ENCODE measurements at places on chromosomes 7 and 10. TPM values are rescaled to one million over a fixed set of nuclear protein-coding genes. Genes with fewer than 3 reads are reported as not detected.

DNA sequence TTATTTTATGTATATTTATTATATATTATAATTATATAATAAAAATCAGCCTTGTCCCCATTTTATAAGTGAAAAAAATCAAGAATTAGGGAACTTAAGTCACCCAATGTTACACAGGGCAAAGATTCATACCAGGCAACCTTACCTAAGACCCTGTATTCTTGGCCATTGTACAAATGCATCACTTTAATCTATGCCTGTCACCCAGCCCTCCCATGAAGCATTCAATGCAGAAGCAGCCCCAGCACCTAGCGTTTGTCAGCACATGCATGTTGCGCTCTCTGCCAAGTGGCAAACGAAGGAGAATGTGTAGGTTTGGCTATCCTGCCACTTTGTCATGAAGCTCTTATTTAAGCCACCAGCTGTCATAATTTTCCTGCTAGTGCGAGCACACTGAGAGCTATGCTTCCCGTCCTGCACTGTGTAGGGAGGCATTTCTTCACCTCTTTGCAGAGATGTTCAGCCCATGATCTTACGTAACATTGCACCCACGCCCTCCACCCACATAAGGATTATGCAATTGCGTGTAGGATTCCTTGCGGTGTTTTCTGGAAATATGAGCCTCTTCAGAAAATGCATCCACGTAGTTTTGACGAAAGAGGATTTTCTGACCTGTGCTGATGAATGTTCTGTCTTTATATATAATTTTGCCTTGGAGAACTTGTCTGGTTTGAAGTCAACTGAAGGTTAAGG is 7.7 kb upstream of the COBL start:
- DNase-seq: peak; percentile 72

GRCh38 chr7:46494028-46494427 is 573.0 kb upstream of the IGFBP3 start:
- no peak for DNase-seq

- peak; percentile 53 for DNase-seq
Measured at GRCh38 chr7:142887282-142888015, 1.9 kb upstream of the TRPV6 start.

- DNase-seq: no peak
Measured at GRCh38 chr7:94656658-94656924, 658 bp upstream of the SGCE start.

- no peak for DNase-seq
Measured at GRCh38 chr10:62652564-62652963, 152.0 kb upstream of the ADO start.

GRCh38 chr7:110633313-110633712 is 457.6 kb upstream of the LRRN3 start:
- no peak for DNase-seq

- no peak for DNase-seq
Measured at GRCh38 chr7:99651290-99651689, 28.5 kb downstream of the CYP3A5 start.

DNA sequence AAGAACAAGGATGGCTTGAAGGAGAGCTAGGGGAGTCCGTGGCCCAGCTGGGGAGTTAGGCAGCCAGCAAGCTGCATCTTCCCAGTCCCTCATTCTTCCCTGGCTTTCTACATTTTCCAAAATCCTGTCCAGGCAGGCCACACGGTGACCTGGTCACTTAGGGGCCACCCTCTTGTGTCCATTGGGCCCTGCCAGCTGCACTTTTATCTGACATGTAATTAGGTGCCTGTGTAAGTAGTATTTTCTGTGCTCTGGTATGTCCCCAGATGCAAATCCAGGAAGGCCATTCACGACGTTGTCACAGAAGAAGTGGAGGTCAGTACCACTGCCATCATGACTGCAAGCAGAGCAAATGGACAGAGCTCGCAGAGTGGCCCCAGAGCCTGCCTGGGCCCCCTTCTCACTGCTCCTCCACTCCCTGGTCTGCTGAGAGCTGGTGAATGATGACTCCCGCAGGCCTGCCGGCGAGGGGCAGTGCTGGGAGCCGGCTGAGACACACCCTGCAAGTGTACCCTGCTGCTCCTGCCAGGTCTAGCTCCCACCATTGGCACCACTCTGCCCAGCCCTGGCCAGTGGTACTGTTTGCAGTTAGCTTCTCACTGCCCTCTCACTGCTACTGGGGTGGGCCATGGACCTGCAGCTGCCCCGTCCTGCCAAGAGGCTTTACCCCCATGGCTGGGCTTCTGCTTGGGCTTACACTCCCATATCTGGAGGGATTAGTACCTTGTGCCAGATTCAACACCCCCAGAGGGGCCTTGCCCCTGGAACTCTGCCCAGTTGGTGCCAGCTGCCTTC is 98.2 kb downstream of the GLRX3 start:
- DNase-seq: peak; percentile 75

Gene PTPN20
- total RNA-seq: 6.0 TPM

Gene IGF2BP3
- not detected for total RNA-seq

Gene ITGB8
- total RNA-seq: 54.6 TPM

Gene FAM200A
- total RNA-seq: 5.0 TPM

Gene C7orf33
- not detected for total RNA-seq

Gene HOXA1
- total RNA-seq: 0.63 TPM

Gene TMEM236
- 0.22 TPM for total RNA-seq

Gene HOXA13
- 0.54 TPM for total RNA-seq

Gene FZD1
- 18.7 TPM for total RNA-seq

Gene ZPBP
- not detected for total RNA-seq

Data from lower leg skin (tissue), 4 donors.